ENCODE measurements at places on chromosomes 1 and 21.
A peak's percentile ranks its signal among the peaks of the same experiment; 100 is the strongest.

DNA sequence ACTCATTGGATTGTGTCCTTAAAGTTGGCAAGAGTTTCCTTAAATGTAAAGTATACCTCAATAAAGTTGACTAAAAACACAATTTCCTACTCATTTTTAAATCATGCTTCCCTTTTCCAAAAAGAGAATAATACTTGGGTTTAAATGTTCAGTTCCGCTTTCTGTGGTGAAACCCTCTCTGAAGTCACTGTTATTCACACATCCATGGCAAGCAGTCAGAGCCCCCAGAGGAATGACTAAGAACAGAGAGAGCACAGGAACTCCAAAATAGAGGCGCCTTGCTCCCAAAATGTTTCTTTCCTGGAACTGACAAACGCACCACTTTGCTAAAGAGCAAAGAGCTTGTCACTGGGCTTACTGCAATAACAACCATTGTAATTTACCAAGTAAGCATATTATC lies 142.5 kb downstream of the TIAM1 start:
- DNase-seq = peak; percentile 54

- no peak for DNase-seq
These were observed 18.3 kb upstream of the PLEKHA6 start for GRCh38 chr1:204377800-204378668.

GRCh38 chr1:167423684-167424619 lies 94.4 kb downstream of the CD247 start:
- DNase-seq = no peak

DNA sequence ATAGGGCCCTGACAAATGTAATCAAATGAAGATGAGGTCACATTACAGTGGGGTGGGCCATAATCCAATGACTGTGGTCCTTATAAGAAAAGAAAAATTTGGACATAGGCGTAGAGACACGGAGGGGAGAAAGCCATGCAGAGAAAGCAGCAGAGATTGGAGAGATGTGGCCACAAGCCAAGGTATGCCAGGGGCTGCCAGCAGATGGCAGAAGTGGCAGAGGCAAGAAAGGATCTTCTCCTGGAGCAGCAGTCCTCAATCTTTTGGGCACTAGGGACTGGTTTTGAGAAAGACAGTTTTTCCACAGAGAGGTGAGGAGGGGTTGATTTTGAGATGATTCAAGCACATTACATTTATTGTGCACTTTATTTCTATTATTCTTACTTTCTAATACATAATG lies 355.1 kb downstream of the NPHP4 start:
- DNase-seq = peak; percentile 49

DNA sequence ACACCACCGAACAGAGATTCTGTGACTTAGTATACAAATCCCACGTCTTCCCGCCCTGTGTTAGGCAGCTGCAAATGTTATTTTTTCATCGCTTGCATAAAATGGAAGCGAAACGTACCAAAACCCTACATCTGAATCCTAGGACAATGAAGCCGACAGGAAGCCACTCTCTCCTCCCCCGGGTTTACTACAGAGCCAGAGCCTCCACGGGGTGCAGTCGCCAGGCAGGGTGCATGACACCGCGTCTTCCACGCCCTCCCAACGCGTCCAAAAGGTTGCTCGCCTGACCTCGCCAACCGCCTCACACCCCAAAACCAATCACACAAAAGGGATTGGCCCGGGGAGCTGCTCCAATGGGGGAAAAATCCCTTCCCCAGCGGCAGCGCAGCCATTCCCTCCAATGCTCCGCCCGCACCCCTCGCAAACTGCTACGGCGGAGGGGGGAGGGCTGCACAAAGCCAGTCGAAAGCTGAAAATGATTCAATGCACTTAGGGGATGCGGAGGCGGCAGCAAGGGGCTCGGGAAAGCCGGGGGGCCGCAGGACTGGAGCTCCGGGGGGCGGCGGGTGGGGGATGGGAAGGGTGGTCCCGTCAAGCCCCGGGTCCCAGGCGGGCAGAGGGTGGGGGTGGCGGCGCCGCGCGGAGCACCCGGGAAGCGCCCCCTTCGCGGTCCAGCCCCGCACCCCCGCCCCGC lies 701 bp downstream of the CEP170 start:
- DNase-seq = peak; percentile 80

DNA sequence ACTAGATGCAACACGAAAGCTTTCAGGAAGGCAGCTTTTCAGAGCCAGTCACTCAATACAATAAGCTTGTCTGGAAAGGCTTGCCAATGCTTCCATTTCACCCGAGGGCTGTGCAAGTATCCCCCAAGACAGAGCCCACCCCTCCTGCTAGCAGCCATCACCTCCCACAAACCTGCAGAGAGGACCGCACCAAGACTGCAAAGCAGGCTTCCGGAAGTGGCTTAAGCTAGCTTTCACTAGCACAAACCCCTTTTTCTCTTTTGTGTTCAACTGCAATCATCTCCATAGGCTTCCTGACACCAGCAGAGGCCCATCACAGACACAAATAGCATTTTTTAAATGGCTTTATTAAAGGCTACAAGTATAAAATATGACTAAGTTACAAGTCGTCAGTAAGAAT lies 31.5 kb downstream of the C1orf198 start:
- DNase-seq = no peak

GRCh38 chr1:9910076-9910422 lies at the start of gene CTNNBIP1:
Gene CTNNBIP1 (minus strand): TSS chr1:9910269. CDS start chr1:9872064, 38,205 bp downstream.
- no peak for DNase-seq

GRCh38 chr1:192260076-192260475 lies 56.7 kb upstream of the RGS21 start:
- DNase-seq = no peak

- no peak for DNase-seq
These were observed 2.9 kb downstream of the TIE1 start for GRCh38 chr1:43303471-43304313.

- DNase-seq = peak; percentile 93
These were observed 10.2 kb upstream of the IFI16 start for GRCh38 chr1:158999316-159000069.

GRCh38 chr1:158020259-158020885 lies 26.9 kb downstream of the KIRREL1 start:
- no peak for DNase-seq

GRCh38 chr1:29832471-29832870 lies 596.1 kb downstream of the PTPRU start:
- DNase-seq = no peak

DNA sequence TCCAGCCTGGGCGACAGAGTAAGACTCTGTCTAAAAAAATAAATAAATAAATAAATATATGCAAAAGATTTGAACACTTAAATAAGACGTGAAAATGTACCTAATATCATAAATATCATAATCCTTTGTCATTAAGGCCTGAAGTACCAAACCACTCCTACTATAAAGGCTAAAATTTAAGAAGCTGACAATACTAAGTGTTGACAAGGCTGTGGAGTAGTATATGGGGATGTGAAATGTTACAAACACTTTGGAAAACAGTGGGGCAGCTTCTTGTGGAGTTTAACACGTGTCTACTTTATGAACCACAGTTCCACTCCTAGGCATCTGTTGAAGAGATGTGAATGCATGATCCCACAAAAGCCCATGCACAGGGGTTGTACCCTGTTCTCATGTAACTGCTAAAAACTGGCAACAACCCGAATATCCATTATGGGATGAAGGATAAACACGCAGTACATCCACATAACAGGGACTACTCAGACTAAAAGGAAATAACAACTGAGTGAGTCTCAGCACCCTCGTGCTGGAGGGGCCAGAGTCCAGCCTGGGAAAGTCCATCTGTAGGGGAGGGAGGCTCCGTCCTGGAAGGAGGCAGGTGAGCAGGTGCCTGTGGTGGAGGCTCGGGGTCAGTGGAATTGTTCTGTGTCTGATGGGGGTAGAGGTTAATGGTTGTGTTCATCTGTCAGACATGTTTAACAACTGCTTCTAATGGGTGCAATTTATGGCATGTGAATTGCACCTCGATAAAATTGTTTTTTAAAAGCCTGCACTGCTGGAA lies 6.7 kb upstream of the SLC19A1 start:
- DNase-seq = no peak

GRCh38 chr1:44290250-44291094 lies 64.6 kb downstream of the ERI3 start:
- no peak for DNase-seq

- no peak for DNase-seq
These were observed 5.4 kb upstream of the WDR47 start for GRCh38 chr1:109047339-109047738.

DNA sequence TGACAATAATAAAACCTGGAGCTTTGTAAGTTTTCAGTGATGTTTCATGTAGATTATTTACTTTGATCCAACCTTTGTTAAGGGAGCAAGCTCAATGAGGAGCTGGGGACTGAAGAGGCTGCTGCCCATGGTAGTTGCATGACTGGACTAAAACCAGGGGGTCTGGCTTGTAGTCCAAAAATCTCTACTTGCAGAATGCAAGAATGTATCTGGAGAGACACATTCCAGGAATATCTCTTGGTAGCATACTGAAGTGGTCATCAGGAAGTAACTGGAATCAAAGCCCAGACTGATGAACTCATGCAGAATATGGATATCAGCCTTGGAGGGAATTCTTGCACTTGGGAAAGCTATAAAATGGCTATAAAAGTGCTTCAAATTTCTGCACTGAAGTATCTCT lies 5.8 kb upstream of the KIAA0040 start:
- no peak for DNase-seq

- DNase-seq = no peak
These were observed 31.4 kb upstream of the DMBX1 start for GRCh38 chr1:46458190-46458589.

DNA sequence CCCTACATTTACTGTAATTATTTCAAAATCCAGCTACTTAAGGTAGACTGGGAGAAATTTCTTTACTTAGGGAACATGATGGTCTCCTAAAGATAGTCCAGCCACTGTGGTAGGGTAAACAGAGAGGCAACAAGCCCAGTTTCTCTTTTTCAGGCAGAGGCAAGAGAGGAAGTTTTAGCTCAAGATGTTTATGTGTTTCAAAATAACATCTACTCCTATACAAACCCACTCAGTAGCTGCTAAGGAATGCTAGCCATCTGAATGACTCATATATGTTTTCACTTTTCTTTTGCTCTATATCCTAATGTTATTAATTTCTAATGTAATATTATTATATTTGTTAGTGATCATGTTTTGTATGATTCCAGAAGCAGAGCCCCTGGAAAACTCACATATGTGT lies 856.6 kb downstream of the PLA2G4A start:
- DNase-seq = no peak

DNA sequence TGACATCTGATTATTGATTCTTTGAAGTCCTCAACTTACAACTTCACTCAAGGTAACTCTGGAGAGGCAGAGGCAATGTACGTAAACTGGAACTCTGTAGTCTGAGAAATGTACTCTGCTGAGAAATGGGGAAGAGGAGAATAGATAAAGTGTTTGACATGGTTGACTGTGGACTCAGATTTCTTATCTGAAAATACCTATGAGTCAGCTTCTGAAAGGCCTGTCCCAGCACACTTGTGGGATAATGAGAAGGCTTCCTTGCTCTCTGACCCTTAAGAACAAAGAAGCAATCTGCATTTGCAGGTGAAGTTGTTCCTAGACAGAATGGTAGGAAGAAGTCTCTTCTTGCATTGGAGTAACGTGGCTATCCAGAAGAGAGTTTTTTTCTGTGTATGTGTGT lies 1573.5 kb downstream of the BRINP3 start:
- no peak for DNase-seq

DNA sequence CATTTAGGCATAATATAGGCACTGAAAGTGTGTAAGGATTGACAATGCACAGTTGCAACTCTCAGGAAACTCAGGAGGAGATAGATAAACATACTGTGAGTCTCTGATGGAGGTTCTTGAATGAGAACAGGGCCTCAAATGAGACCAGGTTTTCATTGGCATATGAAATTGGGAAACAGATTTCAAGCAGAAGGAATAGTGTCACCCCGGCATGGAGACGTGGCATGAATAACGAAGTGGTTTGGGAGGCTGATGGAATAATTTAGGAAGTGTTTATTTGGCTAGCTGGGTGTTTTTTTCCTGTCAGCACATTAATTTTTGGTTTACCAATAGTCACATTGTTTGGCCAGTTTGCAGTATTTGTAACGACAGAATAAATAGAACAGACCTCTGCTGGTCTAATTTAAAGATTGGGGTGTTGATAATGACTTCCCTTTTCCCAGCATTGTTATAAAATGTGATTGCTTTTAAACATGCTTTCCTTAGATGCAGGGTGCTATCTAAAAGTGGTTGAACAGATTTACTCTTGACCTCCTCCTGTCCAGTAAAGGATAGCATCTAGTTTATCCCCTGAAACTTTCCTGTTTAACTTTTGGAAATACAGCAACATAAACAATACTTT lies 132.0 kb downstream of the C1orf21 start:
- peak; percentile 14 for DNase-seq

GRCh38 chr1:174998569-174999215 lies 1.1 kb upstream of the CACYBP start:
- peak; percentile 54 for DNase-seq

DNA sequence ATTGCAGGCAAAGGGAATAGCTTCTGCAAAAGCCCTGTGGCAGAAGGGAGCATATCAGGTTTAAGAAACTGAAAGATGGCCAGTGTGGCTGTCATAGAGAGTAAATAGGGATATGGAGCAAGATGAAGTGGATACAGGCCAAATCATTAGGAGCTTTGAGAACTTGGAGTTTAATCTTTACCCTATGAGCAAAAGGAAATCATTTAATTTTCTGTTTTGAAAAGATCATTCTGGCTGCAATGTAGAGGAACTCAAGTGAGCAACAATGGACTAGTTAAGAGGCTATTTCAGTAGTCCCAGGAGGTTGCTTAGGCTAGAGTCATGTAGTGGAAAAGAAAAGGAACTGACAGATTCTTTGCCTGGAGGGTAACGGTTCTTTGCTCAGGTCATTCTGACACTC lies 47.2 kb downstream of the RAP1A start:
- DNase-seq = no peak

DNA sequence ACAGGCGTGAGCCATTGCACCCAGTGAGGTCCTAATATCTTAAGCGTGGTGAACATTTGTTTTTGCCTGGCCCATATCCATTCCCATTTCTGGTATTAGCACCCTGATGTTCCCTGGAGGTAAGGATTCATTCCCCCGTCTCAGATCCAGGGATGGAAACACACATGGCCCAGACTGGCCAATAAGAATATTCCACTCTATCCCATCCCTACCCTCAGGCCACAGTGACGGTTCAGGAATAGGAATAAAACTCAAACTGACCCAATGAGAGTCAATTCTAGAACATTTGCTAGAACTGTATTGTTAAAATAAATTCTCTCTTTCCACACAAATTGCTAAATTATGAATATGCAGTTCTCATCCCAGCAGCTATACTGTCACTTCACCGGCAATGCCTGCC lies 76.1 kb downstream of the PIK3R3 start:
- DNase-seq = no peak

- DNase-seq = no peak
These were observed 121.1 kb upstream of the ADAR start for GRCh38 chr1:154729031-154729442.

- no peak for DNase-seq
These were observed 24.0 kb downstream of the ADGRL2 start for GRCh38 chr1:81824759-81825158.

- DNase-seq = no peak
These were observed 436.8 kb downstream of the KIF26B start for GRCh38 chr1:245591346-245592188.

- no peak for DNase-seq
These were observed 2.9 kb upstream of the ATP1A1 start for GRCh38 chr1:116370181-116370580.

Data from Ammon's horn (tissue), 1 donor.